Cerebellar nuclear complex (tissue), 1 donor: ENCODE measurements at places on chromosomes 7 and 10.

- DNase-seq: no peak
These were observed 25.7 kb downstream of the SUV39H2 start for GRCh38 chr10:14904316-14904732.

- no peak for DNase-seq
These were observed 55.4 kb downstream of the ZRANB1 start for GRCh38 chr10:124997306-124997705.

DNA sequence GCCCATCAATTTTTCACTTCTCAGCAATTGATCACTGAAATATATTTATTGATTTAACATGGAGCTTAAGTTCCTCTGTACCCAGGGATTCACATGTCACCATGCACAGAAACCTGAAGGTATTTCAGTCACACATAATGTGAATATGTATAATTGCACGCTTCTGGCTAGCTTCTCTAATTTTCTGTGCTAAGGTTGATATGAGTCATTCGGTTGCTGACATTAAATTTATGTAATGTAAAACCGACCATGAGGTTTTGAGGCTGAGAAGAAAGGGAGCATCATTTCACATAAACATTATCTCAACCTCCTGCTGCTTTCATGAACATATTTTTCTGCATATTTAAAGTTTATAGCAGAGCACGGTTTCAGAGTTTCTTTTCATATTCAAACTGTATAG is 381.0 kb upstream of the TPK1 start:
- DNase-seq: no peak

- DNase-seq: no peak
These were observed 213.1 kb upstream of the FRMD4A start for GRCh38 chr10:14543904-14544210.

DNA sequence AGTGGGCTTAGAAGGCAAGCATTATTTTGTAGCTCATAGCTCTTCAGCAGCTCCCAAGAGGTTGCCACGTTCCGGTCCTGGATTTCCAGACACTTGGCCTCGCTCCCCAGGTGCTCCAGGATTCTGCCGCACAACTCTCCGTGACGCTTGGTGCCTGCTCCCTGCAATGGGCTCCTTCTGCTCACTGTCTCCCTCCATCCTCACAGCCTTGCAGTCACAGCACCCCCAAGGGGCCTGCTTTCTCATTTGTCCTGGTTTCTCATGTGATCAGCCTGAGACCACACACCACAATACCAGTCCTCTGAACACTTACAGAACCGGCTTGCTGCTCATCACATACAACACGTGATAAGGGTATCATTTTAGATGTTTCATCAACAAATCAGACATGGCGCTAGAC is 9.8 kb downstream of the IGFBP3 start:
- no peak for DNase-seq

GRCh38 chr10:60382946-60383681 is 6.6 kb downstream of the ANK3 start:
- DNase-seq: no peak

GRCh38 chr10:71349406-71349805 is 30.3 kb downstream of the SLC29A3 start:
- DNase-seq: no peak

DNA sequence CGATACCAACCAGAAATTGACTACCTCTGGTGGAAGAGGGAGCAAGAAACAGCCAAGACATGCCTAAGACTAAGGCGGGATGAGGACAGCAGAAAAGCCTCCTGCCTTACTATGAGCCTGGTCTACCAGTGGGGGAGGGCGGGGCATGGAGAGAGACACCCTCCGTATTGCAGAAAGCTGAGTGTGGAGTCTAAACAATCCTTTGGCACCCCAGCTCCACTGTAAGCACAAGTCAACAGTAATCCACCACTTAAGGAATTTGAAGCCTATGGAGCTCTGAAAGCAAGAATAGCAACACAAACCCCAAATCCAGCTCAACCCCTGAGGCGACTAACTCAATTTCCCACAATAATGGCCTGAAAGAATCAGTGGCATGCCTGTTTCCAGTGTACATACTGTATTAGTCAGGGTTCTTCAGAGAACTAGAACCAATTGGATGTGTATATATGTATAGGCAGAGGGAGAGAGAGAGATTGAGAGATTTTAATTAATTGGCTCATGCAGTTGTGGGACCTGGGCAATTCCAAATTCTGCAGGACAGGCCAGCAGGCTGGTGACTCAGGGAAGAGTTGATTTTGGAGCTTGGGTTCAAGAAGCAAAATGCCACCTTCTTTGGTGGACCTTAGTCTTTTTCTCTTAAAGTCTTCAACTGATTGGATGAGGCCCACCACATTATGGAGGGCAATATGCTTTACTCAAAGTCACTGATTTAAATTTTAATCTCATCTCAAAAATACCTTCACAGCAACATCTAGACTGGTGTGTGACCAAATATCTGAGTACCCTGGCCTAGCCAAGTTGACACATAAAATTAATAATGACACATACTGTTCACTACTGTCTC is 13.5 kb downstream of the PPIF start:
- no peak for DNase-seq

DNA sequence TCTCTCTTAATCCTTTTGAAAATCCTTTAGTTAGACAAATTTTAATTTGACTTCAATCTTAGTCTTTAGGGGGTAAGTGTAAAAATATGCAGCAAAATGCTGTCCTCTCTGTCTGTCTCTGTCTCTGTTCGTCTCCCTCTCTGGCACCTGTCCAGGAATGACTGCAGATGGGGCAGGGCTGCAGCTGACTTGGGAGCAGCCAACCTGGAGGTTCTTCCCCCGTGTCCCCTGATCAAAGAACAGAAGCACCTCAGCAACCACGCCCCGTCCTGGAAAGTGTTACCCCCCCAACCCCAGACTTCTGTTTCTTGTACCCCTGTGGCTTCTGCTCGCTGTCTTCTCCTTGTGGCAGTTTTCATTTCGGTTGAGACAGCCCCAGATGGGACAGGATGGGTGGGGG is 141.6 kb upstream of the NPS start:
- DNase-seq: no peak
